ENCODE measurements at places on chromosomes 4 and X. TPM values are rescaled to one million over a fixed set of nuclear protein-coding genes. Genes with fewer than 3 reads are reported as not detected.

SPANXB1 gene
- total RNA-seq, result not detected

CRMP1 gene
- 17.0 TPM for total RNA-seq

PCSK1N gene
- total RNA-seq, result 38.5 TPM

SMIM10L2A gene
- total RNA-seq, result 4.8 TPM

LIMCH1 gene
- total RNA-seq, result 94.9 TPM

VGLL1 gene
- total RNA-seq, result 5.4 TPM

APLN gene
- total RNA-seq, result 2.8 TPM

GABRQ gene
- total RNA-seq, result 0.99 TPM

MAGEA10 gene
- not detected for total RNA-seq

ABCG2 gene
- total RNA-seq, result 11.2 TPM

ALB gene
- 12.1 TPM for total RNA-seq

EDNRA gene
- total RNA-seq, result 56.5 TPM

OCIAD1 gene
- 135 TPM for total RNA-seq

HDX gene
- total RNA-seq, result 7.8 TPM

ARMCX4 gene
- total RNA-seq, result 16.4 TPM

CT47A7 gene
- total RNA-seq, result not detected

SOWAHB gene
- 7.1 TPM for total RNA-seq

HAUS3 gene
- total RNA-seq, result 17.2 TPM

LRRC66 gene
- total RNA-seq, result 0.82 TPM

NEIL3 gene
- 3.9 TPM for total RNA-seq

TFE3 gene
- 27.9 TPM for total RNA-seq

UBE2K gene
- total RNA-seq, result 31.8 TPM

CPE gene
- total RNA-seq, result 93.4 TPM

UGT2B15 gene
- total RNA-seq, result not detected

SULT1B1 gene
- 1.6 TPM for total RNA-seq

KLB gene
- 0.18 TPM for total RNA-seq

MUC7 gene
- total RNA-seq, result not detected

CNKSR2 gene
- total RNA-seq, result 3.2 TPM

COL4A5 gene
- 134 TPM for total RNA-seq

PABPC5 gene
- total RNA-seq, result 5.2 TPM

SPANXN2 gene
- total RNA-seq, result not detected

TLR8 gene
- total RNA-seq, result 1.8 TPM

MAGEA4 gene
- not detected for total RNA-seq

TRMT2B gene
- 15.8 TPM for total RNA-seq

PPA2 gene
- total RNA-seq, result 143 TPM

CCNB3 gene
- 0.47 TPM for total RNA-seq

MAGEE1 gene
- 5.0 TPM for total RNA-seq

CENPVL1 gene
- 0.18 TPM for total RNA-seq

MEPE gene
- total RNA-seq, result not detected

SPINK2 gene
- 0.35 TPM for total RNA-seq

PABPC1L2A gene
- not detected for total RNA-seq

UGT2B10 gene
- not detected for total RNA-seq

H2BW2 gene
- total RNA-seq, result not detected

MAP3K15 gene
- total RNA-seq, result 5.0 TPM

PKD2 gene
- 55.6 TPM for total RNA-seq

HPSE gene
- 1.3 TPM for total RNA-seq

BGN gene
- total RNA-seq, result 79.5 TPM

CSN1S1 gene
- total RNA-seq, result not detected

CLDN22 gene
- not detected for total RNA-seq

MAGEB2 gene
- total RNA-seq, result not detected

AMTN gene
- not detected for total RNA-seq

SYNPO2 gene
- 29.0 TPM for total RNA-seq
